ENCODE measurements at places on chromosomes 3 and 15.

- no peak for DNase-seq
Measured at GRCh38 chr3:183572935-183573334, 17.4 kb upstream of the KLHL6 start.

- DNase-seq = no peak
Measured at GRCh38 chr3:188712248-188712924, 459.4 kb upstream of the TPRG1 start.

DNA sequence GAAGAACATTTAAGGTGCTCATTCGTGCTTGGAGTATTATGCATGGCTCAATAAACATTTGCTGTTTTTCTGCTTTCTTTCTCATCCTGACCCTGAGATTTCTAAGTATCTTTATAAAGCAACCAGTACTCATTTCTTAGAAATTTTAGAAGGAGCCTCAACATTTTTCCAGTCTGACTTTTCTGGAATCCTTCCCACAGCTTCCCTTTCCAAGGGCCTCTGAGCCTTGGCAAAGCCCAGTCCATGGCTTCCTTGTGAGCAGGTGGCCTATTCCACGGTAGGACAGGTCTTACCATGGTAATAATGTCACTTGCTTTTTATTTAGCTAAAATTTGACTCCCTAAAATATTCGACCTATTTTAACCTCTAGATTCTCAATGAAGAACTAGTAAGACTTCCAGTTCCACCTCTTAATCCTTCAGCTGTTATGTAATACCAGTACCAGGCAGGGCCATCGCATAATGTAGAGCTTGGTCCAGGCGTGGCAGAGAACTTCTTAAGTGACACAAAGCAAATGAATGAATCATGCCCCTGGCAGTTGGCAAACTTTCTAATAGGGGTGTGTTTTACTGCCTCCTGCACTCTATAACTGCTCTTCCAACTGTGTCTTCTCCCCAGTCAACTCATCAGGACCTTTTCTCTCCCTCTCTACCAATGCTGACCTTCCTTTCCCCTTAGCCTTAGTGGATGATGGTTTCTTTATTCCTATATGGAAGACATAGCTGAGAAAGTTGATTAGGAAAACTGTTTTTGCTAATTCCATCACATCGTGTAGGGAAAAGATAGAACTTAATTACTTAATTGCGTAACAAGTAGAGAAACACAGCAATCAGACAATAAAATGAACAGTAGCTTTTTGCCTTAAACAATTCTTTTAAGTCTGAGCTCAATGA is 894 bp upstream of the TM4SF4 start:
- DNase-seq = no peak

DNA sequence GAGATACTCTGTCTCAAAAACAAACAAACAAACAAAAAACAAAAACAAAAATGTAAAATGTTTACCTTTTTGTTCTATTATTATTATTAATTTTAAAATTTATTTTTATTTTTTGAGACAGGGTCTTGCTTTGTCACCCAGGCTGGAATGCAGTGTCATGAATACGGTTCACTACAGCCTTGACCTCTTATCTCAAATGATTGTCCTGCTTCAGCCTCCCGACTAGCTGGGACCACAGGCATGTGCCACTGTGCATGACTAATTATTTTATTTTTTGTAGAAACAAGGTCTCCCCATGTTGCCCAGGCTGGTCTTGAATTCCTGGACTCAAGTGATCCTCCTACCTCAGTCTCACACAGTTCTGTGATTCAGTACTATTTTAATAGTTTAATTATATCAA is 5.7 kb upstream of the SLC25A26 start:
- DNase-seq = no peak

DNA sequence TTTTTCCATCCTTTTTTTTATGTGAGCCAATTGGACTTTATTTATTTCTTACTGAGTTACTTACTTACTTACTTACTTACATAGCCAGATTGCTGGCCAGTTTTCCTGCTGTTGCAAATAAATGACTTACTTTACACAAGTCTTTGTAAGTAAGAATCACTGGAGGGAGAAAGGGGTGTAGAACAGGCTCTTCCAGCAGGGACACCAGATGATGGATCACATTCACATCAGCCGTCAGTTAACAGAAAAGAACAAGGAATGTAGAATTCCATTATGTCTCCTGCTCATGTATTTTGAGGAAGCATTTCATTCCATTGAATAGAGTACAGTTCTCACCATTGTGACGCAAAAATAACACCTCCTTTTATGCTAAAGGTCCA is 188.6 kb downstream of the FNDC3B start:
- DNase-seq = no peak

DNA sequence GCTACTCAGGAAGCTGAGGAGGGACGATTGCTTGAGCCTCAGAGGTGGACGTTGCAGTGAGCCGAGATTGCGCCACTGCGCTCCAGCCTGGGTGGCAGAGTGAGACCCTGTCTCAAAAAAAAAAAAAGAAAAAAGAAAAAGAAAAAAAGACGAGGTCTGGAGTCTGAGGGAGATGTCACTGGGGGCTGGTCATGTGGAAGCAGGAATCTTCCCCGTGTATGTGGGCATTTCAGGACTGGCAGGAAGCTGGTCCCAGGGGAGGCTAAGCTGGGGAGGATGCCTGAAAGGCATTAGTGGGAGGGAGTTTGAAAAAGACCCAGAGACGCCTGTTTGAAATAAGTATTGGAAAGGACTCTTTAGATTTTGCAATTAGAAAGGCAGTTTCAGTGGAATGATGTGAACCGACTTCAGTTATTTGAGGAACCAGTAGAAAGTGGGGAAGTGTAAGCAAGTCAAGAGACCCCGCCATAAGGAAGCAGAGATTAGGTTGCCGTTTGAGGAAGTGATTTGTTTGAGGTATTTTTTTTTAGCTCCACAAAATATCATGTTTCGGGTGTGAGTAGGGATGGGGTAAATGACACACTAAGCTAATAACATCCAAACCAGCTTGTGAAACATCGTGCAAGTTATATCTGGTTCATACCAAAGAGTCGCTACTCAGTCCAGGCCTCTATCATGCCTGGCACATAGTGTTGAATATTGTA is 55.5 kb downstream of the ST6GAL1 start:
- DNase-seq = no peak

DNA sequence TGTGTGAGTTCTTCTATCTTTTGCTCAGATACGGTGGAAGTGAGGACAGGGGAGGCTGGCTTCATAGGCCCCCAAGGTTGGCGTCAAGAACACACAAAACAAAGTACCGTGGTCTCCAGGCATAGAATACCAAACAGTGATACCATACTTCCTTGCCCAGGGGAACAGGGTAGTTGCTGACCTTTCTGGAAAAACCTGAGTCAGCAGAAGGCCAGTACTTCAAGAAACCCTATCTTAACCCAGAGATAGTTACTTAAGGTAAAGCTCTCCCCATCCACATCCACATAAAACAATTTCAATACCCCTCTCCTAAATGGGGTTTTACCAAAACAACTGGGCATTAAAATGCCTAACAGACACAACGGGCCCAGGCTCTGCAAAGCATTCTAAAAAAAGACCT is 29.6 kb upstream of the RPS17 start:
- no peak for DNase-seq

Measured in NCI-H1436 treated with DMSO at 0.1 percent for 48 hours (cell line).